ENCODE measurements at places on chromosomes 12 and 14. TPM values are rescaled to one million over a fixed set of nuclear protein-coding genes. Genes with fewer than 3 reads are reported as not detected.

DNA sequence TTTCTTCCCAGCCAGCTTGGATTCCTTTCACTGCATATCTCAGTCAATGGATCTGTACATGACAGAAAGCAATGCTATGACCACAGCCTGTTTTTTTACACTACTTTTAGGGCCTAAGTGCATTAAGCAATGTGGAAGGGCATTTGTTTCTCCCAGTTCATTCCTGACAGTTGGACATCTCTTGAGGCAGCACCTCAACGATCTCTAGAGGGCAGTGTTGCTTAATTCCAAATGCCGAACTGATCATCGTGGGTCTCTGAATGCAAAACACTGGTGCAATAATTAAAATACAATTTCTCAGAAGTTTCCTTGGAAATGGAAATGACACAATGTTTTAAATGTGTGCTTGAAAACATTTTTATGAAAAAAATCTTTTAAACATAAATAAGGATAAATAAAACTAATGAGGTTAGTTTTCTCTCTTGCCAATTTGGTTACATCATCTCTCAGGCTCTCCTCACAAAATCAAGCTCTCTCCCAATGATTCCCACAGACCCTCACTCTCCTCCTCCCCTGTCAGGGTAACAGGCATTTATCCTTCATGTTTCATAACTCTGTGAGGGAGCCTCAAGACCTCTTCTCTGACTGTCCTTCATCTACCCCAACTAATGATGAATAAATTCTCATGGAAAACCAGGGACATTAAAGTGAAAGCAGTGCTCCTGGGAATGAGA lies 192.4 kb upstream of the SLC16A7 start:
- no peaks in the 10 kb centered on the region for H3K4me1 ChIP-seq
- H3K4me3 ChIP-seq = no peak overlapping the region
- H3K27ac ChIP-seq = no peak overlapping the region

DNA sequence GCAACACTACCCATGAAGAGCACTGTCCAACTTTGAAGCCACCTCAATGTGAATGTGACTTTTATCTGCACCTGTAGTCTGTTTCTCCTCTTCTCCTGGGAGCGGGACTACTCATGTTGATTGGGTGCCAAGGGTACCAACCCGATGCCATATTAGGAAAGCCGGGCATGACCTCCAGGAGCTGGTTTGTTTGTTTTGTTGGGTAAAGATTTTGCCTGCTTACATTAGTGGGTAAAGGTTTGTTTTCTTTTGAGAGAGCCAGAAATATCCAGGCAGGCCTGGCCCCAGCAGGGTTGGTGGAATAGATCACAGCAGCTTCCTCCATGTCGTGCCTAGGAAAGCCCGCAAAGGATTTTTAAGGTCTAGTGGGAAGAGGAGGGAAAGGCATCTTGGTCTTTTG lies 19.7 kb upstream of the ITPK1 start:
- H3K27me3 ChIP-seq = no peaks in the 10 kb centered on the region
- no peak for DNase-seq
- no peaks in the 10 kb centered on the region for H3K36me3 ChIP-seq
- H3K4me1 ChIP-seq = no peaks in the 10 kb centered on the region
- no peak overlapping the region for H3K4me3 ChIP-seq

GRCh38 chr14:100660882-100661635 lies 65.6 kb upstream of the DLK1 start:
- no peak overlapping the region for H3K27ac ChIP-seq
- H3K4me1 ChIP-seq = no peaks in the 10 kb centered on the region

DNA sequence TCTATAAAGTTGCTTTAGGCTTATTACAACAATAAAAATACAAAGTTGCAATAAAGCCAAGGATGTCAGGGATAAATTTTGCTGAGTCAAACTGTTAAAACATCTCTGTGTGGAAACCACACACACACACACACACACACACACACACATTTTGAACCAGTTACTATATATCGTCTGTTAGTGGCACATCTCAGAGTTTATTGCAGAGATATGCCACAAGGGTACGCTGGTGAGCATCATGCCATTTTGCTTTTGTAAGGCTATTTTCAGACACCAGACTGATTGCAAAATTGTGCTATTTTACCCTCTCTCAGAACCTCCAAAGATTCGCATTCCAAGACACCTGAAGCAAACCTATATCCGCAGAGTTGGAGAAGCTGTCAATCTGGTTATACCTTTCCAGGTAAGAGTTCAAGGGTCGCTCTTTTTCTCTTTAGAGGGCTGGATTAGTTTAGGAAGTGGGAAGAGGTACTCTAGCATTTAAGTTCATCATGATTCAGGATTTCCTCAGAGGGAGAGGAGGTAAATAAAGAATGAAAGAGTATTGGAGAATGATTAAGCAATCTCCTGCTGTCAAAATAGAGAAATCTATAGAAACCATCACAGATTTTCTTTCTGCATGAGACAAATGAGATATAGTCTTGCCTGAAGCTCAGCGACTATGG lies 27.3 kb upstream of the CHPT1 start:
- peak; percentile 54 for DNase-seq
- H3K36me3 ChIP-seq = no peaks in the 10 kb centered on the region
- H3K4me3 ChIP-seq = no peak overlapping the region
- peaks cover 4% of the 10 kb centered on the region for H3K4me1 ChIP-seq
- no peaks in the 10 kb centered on the region for H3K27me3 ChIP-seq

- H3K27me3 ChIP-seq = no peaks in the 10 kb centered on the region
- no peak overlapping the region for H3K4me3 ChIP-seq
- no peaks in the 10 kb centered on the region for H3K4me1 ChIP-seq
- no peaks in the 10 kb centered on the region for H3K36me3 ChIP-seq
- no peak overlapping the region for H3K27ac ChIP-seq
Observed at GRCh38 chr14:74952697-74953484, 2.5 kb downstream of the PGF start.

The GLI1 gene
- 1.4 TPM for total RNA-seq

Data from naive thymus-derived CD4-positive, alpha-beta T cell (primary cell).